ENCODE measurements at places on chromosomes 7 and 10. TPM values are rescaled to one million over a fixed set of nuclear protein-coding genes. Genes with fewer than 3 reads are reported as not detected.
A peak's percentile ranks its signal among the peaks of the same experiment; 100 is the strongest.

Gene LRIT1
- not detected for total RNA-seq

Gene FAM149B1
- 18.6 TPM for total RNA-seq

Gene ZDHHC6
- 34.9 TPM for total RNA-seq

Gene MINPP1
- total RNA-seq = 15.4 TPM

DNA sequence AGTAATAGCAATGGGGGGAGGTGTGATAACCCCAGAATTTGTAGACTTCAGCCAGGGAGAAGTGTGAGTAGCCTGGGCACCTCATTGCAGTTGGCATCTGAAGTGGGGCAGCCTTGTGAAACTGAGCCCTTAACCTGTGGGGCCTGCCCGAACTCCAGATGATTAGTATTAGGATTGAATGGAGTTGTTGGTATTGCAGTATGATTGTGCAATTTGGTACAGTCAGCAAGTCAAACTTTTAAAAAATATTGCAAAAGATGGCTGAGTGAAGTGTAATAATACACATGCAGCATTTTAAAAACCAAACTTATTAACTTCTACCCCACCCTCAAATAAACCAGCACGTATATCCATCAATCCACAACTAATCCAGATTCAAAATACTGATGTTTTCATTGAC, 9.3 kb downstream of the RBM33 start:
- H3K27ac ChIP-seq = peak overlapping the region; percentile 45
- H3K27me3 ChIP-seq = no peaks in the 10 kb centered on the region
- H3K4me3 ChIP-seq = no peak overlapping the region
- DNase-seq = peak; percentile 76
- no peaks in the 10 kb centered on the region for H3K36me3 ChIP-seq

DNA sequence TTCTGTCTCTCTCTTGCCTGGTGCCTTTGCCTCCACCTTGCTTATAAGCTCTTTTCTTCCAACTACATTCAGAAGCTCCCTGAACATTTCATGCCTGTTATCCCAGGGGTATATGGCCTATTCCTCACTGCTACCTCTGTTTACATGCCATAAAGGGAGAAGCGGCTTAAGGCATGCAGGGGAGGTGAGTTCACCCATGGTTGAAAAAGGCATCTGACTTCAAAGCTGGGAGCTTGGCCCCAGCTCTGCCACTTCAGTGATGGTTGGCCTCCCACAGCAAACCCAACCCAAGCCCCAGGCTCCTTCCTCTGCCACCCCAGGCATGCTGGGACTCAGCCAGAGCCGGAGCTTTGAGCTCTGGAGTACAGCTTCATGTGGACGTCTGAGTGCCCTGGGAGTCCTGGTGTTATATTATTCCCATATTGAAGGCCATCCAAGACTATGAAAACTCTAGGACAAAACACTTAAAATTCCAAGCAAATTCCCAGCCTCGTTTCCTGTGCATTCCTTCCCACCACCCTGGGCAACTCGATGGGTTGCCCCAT, 468.6 kb upstream of the ZMIZ1 start:
- H3K36me3 ChIP-seq = no peaks in the 10 kb centered on the region
- H3K27ac ChIP-seq = no peak overlapping the region
- no peak overlapping the region for H3K4me3 ChIP-seq
- no peak for DNase-seq
- H3K4me1 ChIP-seq = peaks cover under 1% of the 10 kb centered on the region

- no peaks in the 10 kb centered on the region for H3K4me1 ChIP-seq
- no peak overlapping the region for H3K27ac ChIP-seq
- no peak for DNase-seq
- H3K36me3 ChIP-seq = no peaks in the 10 kb centered on the region
- no peak overlapping the region for H3K4me3 ChIP-seq
Observed at GRCh38 chr7:110760341-110760740, 330.6 kb upstream of the LRRN3 start.

DNA sequence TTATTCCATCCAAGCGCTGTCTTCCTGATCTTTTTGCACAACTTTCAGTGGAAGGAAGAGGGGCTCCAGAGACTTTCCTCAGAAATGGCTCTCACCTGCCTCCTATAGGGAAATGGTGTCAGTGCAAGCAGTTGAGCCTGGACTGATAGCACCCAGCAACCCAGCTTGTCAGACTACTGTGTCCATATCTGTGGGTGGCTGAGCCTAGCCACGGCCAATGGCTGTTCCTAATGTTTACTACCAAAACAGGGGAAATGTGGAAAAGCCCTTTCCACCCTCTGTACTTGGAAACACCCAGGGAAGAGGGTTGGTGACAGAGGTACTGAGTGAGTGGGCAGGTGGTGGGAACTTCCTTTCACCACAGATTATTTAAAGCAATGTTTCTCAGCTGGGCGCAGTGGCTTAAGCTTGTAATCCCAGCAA, 4.3 kb upstream of the YKT6 start:
- DNase-seq = peak; percentile 21
- no peaks in the 10 kb centered on the region for H3K36me3 ChIP-seq
- H3K4me3 ChIP-seq = no peak overlapping the region
- no peak overlapping the region for H3K27ac ChIP-seq
- H3K27me3 ChIP-seq = no peaks in the 10 kb centered on the region

- H3K4me1 ChIP-seq = no peaks in the 10 kb centered on the region
- no peak overlapping the region for H3K4me3 ChIP-seq
- H3K36me3 ChIP-seq = no peaks in the 10 kb centered on the region
- no peak overlapping the region for H3K27ac ChIP-seq
- no peak for DNase-seq
Observed at GRCh38 chr10:36475746-36476145, 649.7 kb upstream of the ANKRD30A start.

DNA sequence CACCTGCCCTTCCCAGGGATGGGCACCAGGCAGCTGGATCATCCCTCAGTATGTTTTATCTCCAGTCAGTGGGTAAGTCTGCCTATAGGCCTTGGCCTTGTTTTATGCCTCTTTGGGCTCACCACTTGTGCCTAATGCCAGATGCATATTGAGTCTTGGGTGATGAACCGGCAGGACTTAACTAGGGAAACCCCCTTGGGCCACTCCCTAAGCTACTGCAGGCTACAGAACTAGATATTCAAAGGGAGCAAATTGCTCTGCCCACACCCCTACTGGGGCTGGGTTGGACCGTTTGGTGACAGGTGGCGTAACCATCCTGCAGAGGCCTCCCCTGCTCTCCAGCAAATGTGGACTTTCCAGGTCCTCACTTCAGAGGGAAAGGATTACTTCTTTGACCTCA, 115.7 kb upstream of the GDF10 start:
- no peaks in the 10 kb centered on the region for H3K4me1 ChIP-seq
- H3K4me3 ChIP-seq = no peak overlapping the region
- no peaks in the 10 kb centered on the region for H3K36me3 ChIP-seq
- H3K27ac ChIP-seq = no peak overlapping the region

- no peak overlapping the region for H3K4me3 ChIP-seq
- DNase-seq = no peak
- H3K27ac ChIP-seq = peak overlapping the region; percentile 62
- H3K36me3 ChIP-seq = no peaks in the 10 kb centered on the region
Observed at GRCh38 chr7:36736090-36736898, 12.0 kb upstream of the AOAH start.

DNA sequence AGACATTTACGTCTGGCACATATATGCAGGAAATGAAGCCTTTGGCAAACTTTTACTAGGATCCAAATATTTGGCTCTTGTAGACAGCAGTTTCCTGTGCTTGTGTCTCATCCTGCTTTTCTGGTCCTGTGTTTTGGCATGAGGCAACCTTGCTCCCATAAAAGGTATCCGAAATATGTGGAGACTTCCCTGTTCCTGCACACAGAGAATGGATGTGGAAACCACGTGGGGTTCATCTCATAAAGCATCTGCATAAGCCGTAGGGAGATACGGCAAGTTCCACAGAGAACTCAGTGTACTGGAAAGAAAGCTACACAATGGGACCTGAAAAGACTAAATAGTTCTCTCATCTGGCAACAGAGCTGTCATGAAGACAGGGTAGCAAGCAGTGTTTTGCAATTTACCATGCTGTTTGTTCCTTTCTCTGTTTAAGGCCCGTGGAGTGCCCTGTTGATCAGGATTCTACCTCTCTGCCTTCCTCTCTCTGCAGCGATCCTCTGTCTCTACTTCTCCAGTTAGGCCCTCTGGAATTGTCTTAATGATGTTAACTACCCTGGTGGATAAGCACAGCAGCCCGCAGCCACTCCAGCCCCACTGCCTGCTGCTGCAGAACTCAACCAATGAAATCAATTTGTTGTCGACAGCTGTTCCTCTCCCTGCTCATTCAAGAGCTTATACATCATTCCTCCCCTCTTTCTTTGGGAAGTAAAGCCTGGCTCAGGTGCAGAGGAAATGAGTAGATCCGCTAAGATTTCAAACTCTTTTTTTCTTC, 293.6 kb downstream of the CSTF2T start:
- no peak for DNase-seq
- peaks cover 4% of the 10 kb centered on the region for H3K4me1 ChIP-seq
- H3K27me3 ChIP-seq = no peaks in the 10 kb centered on the region
- no peaks in the 10 kb centered on the region for H3K36me3 ChIP-seq

GRCh38 chr10:6114805-6115341, 26.0 kb downstream of the RBM17 start:
- H3K27me3 ChIP-seq = no peaks in the 10 kb centered on the region
- H3K27ac ChIP-seq = no peak overlapping the region
- peaks cover 6% of the 10 kb centered on the region for H3K4me1 ChIP-seq
- H3K4me3 ChIP-seq = no peak overlapping the region
- peaks cover 69% of the 10 kb centered on the region for H3K36me3 ChIP-seq

- H3K27ac ChIP-seq = no peak overlapping the region
- no peaks in the 10 kb centered on the region for H3K27me3 ChIP-seq
- H3K4me1 ChIP-seq = no peaks in the 10 kb centered on the region
- no peaks in the 10 kb centered on the region for H3K36me3 ChIP-seq
- DNase-seq = no peak
- H3K4me3 ChIP-seq = no peak overlapping the region
Observed at GRCh38 chr10:78626471-78626870, 442.3 kb upstream of the ZMIZ1 start.

GRCh38 chr10:79243181-79244067, 103.8 kb upstream of the PPIF start:
- peaks cover 87% of the 10 kb centered on the region for H3K4me1 ChIP-seq
- no peaks in the 10 kb centered on the region for H3K36me3 ChIP-seq
- no peaks in the 10 kb centered on the region for H3K27me3 ChIP-seq
- peak overlapping the region; percentile 82 for H3K27ac ChIP-seq

GRCh38 chr10:29102233-29102632, 186.6 kb upstream of the LYZL1 start:
- H3K4me3 ChIP-seq = no peak overlapping the region
- H3K36me3 ChIP-seq = no peaks in the 10 kb centered on the region
- no peak for DNase-seq
- H3K27me3 ChIP-seq = no peaks in the 10 kb centered on the region
- no peak overlapping the region for H3K27ac ChIP-seq

DNA sequence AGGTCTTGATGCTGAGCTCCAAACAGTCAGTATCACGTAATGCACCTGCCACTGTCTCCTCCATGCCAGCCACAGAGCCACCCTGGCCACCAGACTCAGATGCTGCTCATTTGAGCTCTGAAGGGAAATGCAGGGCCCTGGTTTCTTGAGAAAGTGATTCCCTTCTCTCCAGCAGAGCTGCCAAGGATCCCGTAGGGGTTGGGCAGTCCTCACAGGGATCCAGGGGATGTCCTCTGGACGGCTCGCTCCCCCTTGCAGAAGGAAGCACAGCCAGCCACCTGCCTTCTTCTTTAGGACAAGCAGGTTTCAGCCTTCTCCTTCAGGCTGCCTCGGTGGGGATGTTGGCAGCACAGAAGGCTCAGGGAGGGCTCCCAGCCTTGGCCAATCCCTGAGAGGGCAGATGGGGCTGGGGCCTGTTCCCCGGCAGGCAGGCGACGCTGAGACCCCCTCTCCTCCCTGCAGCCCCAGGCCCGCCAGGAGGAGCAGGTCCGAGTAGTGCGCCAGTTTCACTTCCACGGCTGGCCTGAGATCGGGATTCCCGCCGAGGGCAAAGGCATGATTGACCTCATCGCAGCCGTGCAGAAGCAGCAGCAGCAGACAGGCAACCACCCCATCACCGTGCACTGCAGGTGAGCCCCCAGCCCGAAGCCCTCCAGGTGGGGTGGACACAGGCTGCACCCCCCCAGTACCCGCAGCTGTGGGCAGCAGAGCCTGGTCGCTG, 48.9 kb downstream of the MKI67 start:
- H3K27ac ChIP-seq = no peak overlapping the region
- no peaks in the 10 kb centered on the region for H3K4me1 ChIP-seq
- H3K36me3 ChIP-seq = peaks cover 92% of the 10 kb centered on the region
- H3K4me3 ChIP-seq = no peak overlapping the region
- no peaks in the 10 kb centered on the region for H3K27me3 ChIP-seq

DNA sequence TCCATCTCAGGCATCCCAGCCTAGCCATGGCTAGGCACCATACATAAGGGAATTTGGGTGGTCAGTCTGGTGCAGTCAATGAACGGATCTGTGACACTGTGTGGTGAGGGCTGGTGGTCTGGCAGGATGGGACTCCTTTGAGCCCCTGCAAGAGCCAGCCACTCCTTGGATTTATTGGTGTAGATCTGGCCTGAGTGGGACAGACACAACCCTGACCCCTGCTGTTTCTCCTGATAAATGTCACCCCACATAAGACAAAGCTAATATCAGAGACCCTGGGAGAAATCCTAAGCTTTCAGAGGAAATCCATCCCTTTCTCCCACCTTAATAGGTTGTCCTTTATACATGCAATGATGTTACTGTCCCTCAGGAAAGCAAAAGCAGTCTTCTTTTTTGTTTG, 2.3 kb downstream of the FBXO24 start:
- no peaks in the 10 kb centered on the region for H3K27me3 ChIP-seq
- no peak for DNase-seq
- no peak overlapping the region for H3K4me3 ChIP-seq
- H3K4me1 ChIP-seq = peaks cover 19% of the 10 kb centered on the region
- no peak overlapping the region for H3K27ac ChIP-seq

- H3K4me3 ChIP-seq = no peak overlapping the region
- DNase-seq = no peak
- no peak overlapping the region for H3K27ac ChIP-seq
- H3K36me3 ChIP-seq = peaks cover 61% of the 10 kb centered on the region
- no peaks in the 10 kb centered on the region for H3K27me3 ChIP-seq
- no peaks in the 10 kb centered on the region for H3K4me1 ChIP-seq
Observed at GRCh38 chr7:67006965-67007364, 10.3 kb downstream of the TYW1 start.

- no peaks in the 10 kb centered on the region for H3K36me3 ChIP-seq
- H3K27ac ChIP-seq = no peak overlapping the region
- peak; percentile 40 for DNase-seq
- H3K4me3 ChIP-seq = no peak overlapping the region
- H3K27me3 ChIP-seq = peaks cover 7% of the 10 kb centered on the region
- H3K4me1 ChIP-seq = no peaks in the 10 kb centered on the region
Observed at GRCh38 chr10:131676800-131677421, 223.9 kb upstream of the PPP2R2D start.

GRCh38 chr7:130844811-130845580, 111.0 kb upstream of the KLF14 start:
- H3K27ac ChIP-seq = no peak overlapping the region
- no peak overlapping the region for H3K4me3 ChIP-seq

Data from upper lobe of right lung (tissue), 1 donor.